Neuronal stem cell (in vitro differentiated cells): ENCODE measurements at places on chromosomes 2 and 18.
A peak's percentile ranks its signal among the peaks of the same experiment; 100 is the strongest.

- no peak overlapping the region for H3K27ac ChIP-seq
- peaks cover 15% of the 10 kb centered on the region for H3K4me1 ChIP-seq
- no peak for DNase-seq
- no peaks in the 10 kb centered on the region for H3K36me3 ChIP-seq
- no peak overlapping the region for H3K4me3 ChIP-seq
These were observed 64.0 kb downstream of the STPG4 start for GRCh38 chr2:47091118-47091517.

GRCh38 chr2:62319070-62319469 lies 123.2 kb downstream of the B3GNT2 start:
- no peaks in the 10 kb centered on the region for H3K36me3 ChIP-seq
- H3K4me1 ChIP-seq, result peaks cover 3% of the 10 kb centered on the region
- H3K27me3 ChIP-seq, result no peaks in the 10 kb centered on the region
- H3K4me3 ChIP-seq, result no peak overlapping the region

GRCh38 chr2:7368211-7368610 lies 451.0 kb downstream of the RNF144A start:
- no peak for DNase-seq
- no peaks in the 10 kb centered on the region for H3K27me3 ChIP-seq
- H3K36me3 ChIP-seq, result no peaks in the 10 kb centered on the region
- H3K4me1 ChIP-seq, result no peaks in the 10 kb centered on the region

DNA sequence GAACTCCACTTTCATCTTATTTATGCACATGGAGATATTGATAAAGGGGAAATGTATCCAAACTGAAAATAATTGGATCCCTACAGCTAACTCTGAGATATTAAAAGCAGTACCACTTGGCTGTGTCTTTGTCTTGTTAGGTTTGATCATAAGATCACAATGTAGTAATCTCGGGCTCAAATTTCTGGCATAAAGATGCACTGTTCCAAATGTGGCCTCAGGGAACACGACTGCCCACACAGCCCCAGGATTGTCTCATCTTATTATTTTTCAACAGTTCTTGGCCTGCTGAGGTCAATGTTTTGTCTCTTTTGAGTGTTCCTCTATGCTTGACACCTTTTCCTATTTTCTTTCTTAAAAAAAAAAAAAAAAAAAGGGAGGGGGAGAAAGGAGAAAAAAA lies 114.1 kb downstream of the GBX2 start:
- no peak overlapping the region for H3K27ac ChIP-seq
- DNase-seq, result no peak
- H3K4me1 ChIP-seq, result peaks cover 12% of the 10 kb centered on the region
- no peak overlapping the region for H3K4me3 ChIP-seq
- H3K27me3 ChIP-seq, result no peaks in the 10 kb centered on the region
- peaks cover 5% of the 10 kb centered on the region for H3K36me3 ChIP-seq

GRCh38 chr18:78738076-78738690 lies 241.4 kb upstream of the SALL3 start:
- H3K36me3 ChIP-seq, result no peaks in the 10 kb centered on the region
- DNase-seq, result no peak
- peaks cover 2% of the 10 kb centered on the region for H3K4me1 ChIP-seq
- no peaks in the 10 kb centered on the region for H3K27me3 ChIP-seq
- no peak overlapping the region for H3K27ac ChIP-seq
- no peak overlapping the region for H3K4me3 ChIP-seq

- no peaks in the 10 kb centered on the region for H3K36me3 ChIP-seq
- DNase-seq, result no peak
- H3K27me3 ChIP-seq, result no peaks in the 10 kb centered on the region
These were observed 139.2 kb upstream of the MYO3B start for GRCh38 chr2:170038734-170039133.

DNA sequence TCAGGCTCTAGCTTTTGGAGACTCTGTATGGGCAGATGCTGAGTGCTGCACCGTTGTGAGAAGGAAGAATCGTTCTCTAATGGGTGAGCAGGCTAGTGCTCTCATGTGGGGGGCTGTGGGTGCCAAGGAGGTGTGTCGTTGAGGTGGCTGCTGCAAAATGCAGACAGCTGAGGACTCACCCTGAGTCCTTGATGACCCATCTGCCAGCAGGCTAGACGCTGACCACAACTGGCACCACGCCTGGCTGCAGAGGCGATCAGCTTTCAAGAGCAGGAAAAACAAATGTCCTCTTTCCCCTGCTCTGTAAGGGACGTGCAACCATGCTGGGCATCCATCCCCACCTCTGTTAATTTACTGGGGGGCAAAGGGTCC lies 48.2 kb downstream of the HAUS1 start:
- H3K27me3 ChIP-seq, result no peaks in the 10 kb centered on the region
- peak overlapping the region; percentile 24 for H3K27ac ChIP-seq
- DNase-seq, result no peak
- peaks cover 14% of the 10 kb centered on the region for H3K4me1 ChIP-seq

- H3K36me3 ChIP-seq, result no peaks in the 10 kb centered on the region
- H3K27ac ChIP-seq, result no peak overlapping the region
- peaks cover 2% of the 10 kb centered on the region for H3K4me1 ChIP-seq
- H3K4me3 ChIP-seq, result no peak overlapping the region
- DNase-seq, result peak; percentile 9
- H3K27me3 ChIP-seq, result no peaks in the 10 kb centered on the region
These were observed 177.9 kb downstream of the PTH2R start for GRCh38 chr2:208584378-208584985.

DNA sequence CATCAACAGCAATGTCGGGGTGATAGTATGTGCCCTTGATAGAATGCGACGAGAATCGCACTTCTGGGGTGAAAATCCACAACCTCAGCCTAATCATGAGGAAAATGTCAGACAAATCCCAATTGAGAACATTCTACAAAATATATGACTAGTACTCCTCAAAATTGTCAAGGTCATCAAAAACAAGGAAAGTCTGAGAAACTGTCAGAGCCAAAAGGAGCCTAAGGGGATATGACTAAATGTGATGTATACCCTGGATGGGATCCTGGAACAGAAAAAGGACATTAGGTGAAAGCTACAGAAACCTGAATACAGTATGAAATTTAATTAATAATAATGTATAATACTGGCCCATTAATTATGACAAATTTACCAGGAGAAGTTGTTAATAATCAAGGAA lies 7.6 kb upstream of the CACNB4 start:
- DNase-seq, result no peak
- no peaks in the 10 kb centered on the region for H3K27me3 ChIP-seq
- no peaks in the 10 kb centered on the region for H3K36me3 ChIP-seq
- no peak overlapping the region for H3K27ac ChIP-seq
- no peak overlapping the region for H3K4me3 ChIP-seq

DNA sequence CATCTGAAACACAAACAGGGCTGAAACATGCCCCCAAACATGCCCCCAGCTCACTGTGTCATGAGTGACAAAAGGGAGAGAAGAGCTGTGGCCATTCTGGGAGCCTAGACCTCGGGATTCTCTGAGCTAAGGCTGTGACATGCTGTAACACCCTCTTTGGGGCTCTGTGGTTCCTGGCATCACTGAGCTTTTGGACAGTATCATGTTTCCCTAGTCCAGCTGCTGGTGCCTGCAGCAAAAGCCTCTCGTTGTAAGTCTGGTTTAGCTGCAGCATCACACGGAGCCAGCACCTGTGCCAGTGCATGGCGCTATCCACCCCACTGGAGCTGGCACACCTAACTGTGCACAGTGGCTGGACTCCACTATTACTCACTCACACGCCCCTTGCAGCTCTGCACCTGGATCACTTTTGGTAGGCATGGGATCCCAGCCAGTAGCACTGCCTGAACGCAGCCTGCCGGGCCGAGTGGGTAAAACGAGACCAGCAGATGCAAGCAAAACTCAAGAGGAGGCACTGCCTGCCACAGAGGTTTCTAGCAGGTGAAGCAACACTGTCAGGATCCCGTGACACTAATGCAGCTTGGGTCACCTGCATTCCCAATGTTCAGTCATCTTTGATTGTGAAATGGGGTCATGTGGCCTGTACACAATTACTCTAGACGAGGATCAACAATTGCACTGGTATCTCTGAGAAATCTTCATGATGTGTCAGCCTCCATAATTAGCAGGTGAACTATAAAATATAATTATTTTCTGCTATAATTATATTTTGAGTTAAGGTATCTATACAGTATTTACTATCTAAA lies 547.2 kb downstream of the ZNF804A start:
- no peak for DNase-seq
- no peaks in the 10 kb centered on the region for H3K27me3 ChIP-seq
- H3K27ac ChIP-seq, result no peak overlapping the region
- H3K4me1 ChIP-seq, result no peaks in the 10 kb centered on the region
- no peaks in the 10 kb centered on the region for H3K36me3 ChIP-seq

DNA sequence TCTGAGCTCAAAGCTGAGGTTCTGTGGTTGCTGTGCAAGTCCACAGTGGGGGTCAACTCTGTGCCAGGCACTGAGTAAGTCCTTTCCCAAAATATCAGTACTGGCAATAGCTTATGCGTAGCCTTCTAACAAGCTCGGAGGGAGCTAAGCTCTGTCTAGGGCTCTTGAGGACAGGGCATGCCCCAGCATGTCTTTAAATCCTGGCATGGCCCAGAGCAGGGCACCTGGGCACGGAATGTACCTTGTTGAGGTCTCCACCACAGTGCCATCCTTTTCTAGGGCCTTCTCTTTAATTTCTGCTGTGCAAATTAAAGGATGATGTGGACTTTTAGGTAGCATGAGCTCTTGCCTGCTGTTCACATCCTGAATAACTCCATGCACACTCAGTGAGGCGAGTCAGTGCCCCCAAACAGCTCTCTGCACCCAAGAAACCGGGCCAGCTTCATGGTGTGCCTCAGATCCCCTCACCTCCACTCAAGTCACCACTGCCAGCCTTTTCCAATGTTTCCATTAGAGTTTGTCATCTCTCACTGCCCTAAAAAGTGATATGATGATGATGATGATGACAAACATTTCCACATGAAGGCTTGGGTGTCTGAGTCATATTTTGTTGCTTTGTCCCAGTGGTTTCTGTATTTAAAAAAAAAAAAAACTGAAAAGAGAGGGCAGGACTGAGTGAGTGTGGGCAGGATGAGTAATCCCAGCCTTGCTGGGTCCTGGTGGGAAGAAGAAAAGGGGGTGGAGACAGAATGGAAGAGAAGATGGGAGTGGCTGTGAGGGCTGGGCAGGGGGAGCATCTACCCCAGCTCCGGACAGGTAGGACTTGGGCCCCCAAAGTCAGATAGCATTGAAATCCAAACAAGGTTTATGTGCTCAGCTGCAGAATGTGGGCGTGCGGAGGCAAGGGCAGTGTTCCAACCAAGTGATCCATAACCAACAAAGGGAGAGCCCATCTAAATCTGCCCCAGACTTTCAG lies 78.9 kb downstream of the ZBTB7C start:
- H3K27me3 ChIP-seq, result no peaks in the 10 kb centered on the region
- no peak for DNase-seq
- H3K27ac ChIP-seq, result no peak overlapping the region
- H3K36me3 ChIP-seq, result no peaks in the 10 kb centered on the region

DNA sequence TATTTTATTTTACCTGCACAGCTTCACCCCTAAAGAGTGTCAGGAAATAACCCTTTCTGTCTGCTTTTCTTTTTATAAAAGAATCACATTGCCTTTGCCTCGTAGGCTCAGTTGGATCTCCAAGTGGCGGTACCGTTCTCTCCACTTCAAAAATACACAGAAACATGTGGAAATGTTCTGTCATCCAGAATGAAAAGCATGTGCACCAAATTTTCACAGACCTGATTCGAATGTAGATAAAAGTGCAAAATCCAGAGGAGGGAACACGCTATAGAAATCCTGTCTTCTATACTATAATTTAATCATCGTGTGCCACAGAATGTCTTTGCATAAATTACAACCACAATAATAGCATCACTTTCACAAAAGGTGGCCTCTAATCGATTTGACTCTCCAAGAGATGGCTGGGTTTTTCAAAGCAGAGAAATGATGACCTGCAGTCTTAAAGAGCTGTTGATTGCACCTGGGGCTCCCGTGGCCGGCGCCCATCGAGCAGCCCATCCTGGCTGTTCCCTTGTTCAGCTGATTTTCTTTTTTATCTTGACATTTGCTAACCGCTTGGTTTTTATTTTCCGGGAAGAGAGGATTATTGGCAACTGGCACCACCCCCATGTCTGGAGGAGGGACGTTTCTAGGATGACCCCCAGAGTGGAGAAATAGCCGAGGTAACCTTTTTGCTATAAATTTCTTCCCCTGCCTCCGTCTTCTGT lies 290.2 kb downstream of the SOX11 start:
- H3K27ac ChIP-seq, result peak overlapping the region; percentile 82
- no peak for DNase-seq
- H3K4me3 ChIP-seq, result peak overlapping the region; percentile 38
- H3K36me3 ChIP-seq, result no peaks in the 10 kb centered on the region
- H3K4me1 ChIP-seq, result peaks cover 37% of the 10 kb centered on the region
